Vagina (tissue), 2 donors: ENCODE measurements at places on chromosomes 1 and 21.

DNA sequence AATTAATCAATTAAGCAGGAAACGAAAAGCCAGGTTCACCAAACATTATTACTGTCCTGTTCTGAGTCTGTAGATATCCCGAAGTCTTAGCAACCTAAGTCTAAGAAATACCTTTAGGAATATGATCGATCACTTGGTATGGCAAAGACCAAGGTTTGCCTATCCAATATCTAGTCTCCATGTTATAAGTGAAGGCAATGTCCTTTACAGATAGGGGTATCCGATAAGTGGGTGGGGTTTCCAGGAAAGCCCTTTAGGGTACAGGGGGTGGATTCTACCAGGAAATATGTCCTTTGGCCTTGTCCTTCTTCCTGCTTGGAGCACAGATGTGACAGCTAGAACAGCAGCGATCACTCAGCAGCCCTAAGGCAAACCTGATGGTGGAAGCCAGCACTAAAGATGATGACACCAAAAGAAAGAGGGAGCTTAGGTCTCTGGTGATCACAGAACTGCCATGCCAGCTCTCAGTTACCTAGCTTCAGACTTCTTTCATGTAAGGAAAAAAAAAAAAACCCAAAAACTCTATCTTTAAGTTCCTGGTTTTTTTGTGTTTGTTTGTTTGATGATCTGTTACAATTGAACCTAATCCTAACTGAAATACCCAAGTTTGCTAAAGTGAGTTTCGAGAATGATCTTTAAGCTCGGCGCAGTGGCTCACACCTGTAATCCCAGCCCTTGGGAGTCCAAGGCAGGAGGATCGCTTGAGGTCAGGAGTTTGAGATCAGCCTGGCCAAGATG lies 40.8 kb downstream of the DSTYK start:
- no peak for DNase-seq

- DNase-seq, result no peak
Measured at GRCh38 chr1:222820171-222820712, 5.4 kb downstream of the DISP1 start.

- no peak for DNase-seq
Measured at GRCh38 chr1:40939320-40940059, 40.0 kb upstream of the CTPS1 start.

DNA sequence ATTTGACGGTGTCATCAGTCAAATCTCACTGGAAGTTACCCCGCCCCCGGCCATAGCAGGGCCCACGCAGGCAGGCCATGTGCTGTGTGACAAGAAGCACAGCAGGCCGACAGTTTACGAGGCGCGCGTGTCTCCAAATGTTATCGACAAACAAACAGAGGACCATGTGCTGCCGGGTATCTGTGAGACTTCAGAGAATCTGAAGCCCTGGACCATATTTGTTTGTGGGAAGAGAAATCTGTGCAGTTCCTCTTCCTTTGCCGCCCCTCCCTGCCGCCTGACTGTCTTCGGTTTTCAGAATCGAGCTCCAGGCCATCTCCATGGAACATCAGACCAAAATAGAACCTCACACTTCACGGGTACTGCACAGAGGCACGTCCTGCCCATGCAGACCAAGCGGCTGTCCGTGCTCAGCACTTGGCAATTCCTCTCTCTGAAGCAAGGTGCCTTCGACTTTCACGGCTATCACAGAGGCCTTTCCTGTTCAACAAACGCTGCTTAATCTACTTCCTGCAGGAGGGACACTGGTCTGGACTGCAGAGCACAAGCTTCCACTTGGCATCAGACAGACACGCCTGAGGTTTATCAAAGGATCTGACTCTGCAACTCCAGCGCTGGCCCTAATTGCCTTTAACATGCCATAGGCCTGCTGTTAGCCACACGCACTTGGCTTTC lies 135.7 kb upstream of the KRTAP19-8 start:
- no peak for DNase-seq

GRCh38 chr1:230746617-230747016 lies 571 bp upstream of the CAPN9 start:
- DNase-seq, result no peak

- DNase-seq, result no peak
Measured at GRCh38 chr1:231240531-231240882, 505 bp upstream of the GNPAT start.

DNA sequence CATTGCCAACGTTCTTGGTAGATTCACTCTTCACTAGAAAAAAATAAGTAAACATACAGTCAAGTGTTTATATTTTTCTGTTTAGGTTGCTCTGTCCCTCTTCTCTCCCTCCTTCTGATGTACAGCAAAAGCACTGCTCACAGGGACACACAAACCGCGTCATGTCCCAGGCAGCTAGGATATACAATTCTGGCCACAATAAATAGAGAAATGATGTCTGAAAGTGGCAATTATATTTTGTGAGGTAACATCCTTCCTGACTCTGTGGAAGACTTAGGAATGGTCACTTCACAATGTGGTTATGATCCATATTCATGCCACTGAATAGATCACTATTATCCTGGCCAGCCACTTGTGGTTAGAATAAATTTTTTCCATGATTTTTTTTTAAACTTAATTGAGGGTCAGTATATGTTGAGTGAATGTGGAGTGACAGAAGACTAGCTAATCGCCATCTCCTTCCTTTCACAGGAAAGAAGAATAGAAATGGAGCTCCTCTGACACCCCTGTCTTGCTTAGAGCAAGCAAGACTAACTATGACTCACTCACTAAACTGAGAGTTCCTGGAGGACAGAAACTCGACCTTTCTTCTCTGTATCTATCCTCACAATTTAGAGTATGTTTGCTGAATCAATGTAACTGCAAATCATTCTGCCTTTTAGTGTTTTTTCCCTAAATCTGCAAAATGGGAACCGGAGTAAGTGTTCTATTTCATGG lies 54.0 kb downstream of the ZNHIT6 start:
- no peak for DNase-seq

- no peak for DNase-seq
Measured at GRCh38 chr21:25638660-25639550, at the start of gene JAM2. Gene JAM2 (plus strand): TSS chr21:25639258. CDS start chr21:25639822, 564 bp downstream.

GRCh38 chr1:29514361-29515169 lies 278.2 kb downstream of the PTPRU start:
- peak; percentile 67 for DNase-seq

- no peak for DNase-seq
Measured at GRCh38 chr1:12356004-12356890, 126.4 kb downstream of the VPS13D start.

DNA sequence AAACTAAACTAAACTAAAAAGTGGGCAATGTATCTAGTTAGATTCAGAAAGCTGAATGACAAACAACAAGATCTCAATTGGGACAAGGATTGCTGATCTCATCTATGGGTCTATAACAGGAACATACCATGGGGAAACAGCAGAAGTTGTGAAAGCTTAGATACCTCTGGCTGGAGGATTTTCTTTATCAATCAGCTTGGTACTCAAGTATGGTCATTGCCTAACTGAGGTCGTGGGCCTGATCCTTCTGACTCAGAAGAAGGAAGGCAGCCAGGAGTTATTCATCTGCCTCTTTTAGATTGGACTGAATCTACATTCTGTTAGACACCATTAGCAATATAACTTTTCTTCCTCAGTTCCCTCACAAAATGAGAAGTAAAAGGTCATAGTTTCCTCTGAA lies 39.7 kb downstream of the DNTTIP2 start:
- DNase-seq, result no peak

DNA sequence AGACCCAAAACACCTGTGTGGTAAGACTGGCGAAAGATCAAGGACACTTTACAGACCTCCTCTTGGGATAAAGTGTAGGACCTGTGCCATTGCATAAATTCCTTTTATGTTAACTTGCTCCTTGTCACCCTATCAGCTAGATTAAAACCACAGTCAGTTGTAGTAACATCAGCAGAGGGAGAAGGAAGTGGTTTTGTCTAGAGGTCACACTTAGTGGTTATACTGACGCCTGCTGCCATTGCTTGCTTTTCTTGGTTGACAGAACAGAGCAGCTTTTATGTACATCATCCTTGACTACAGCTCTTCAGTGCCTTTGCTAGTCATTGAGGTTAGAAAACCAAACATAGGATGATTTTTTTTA lies 101.4 kb downstream of the PBX1 start:
- no peak for DNase-seq

GRCh38 chr1:117166076-117166475 lies 44.5 kb upstream of the TRIM45 start:
- no peak for DNase-seq

DNA sequence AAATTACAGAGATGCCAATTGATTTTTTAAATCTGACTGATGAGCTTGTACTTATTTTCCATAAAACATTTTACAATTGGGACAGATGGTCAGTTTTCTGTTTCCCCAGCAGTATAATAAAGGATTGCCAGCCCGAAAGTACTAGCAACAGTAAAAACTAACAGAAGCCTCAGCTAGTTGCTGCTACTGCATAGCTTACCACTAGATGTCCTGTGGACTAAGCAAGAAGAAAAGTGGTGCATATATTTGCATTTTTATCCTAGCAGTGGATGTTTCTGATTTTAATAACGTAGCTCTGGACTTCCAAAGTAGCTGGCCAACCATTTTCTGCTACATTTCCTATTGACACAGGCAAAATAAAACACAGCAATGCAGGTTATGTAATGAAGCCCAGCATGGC lies 241.5 kb downstream of the BARHL2 start:
- no peak for DNase-seq

DNA sequence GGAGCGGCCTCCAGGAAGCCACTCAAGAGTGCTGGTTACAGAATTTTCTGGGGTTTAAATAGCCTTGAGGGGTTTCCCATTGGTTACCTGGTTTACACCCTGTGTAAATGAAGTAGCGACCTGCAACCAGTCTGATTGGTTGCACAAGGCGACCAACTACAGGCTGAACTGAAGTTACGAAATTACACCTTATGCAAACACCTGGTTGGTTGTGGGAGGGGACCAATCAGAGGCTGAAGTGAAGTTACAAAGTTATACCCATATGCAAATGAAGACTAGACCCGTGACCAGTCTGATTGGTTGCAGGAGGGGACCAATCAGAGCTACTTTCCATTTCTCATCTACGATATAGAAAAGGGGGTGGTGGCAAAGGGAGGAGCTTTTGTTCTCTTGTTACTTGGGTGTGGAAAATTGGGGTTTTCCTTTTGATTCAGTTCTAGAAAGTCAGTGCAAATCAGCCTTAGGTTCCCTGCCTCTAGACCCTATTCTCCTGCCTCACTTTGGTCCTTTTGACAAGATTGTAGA lies 22.2 kb upstream of the C1orf174 start:
- DNase-seq, result no peak

GRCh38 chr1:76106719-76107235 lies 32.2 kb downstream of the ST6GALNAC3 start:
- DNase-seq, result no peak

DNA sequence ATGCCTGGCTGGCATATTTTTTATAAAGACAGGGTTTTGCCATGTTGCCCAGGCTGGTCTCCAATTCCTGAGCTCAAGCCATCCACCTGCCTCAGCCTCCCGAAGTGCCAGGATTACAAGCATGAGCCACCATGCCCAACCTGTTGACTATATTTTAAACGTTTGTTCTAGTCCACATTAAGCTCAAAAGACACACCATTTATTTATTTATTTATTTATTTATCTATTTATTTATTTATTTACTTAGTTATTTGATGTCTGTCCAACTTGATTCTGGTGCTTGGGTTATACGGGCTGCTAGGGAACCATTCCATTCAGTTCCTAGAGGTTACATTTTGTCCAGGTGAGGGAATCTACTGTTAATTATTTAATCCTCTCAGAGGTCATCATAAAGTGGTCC lies 98.1 kb upstream of the ADGRL4 start:
- no peak for DNase-seq

DNA sequence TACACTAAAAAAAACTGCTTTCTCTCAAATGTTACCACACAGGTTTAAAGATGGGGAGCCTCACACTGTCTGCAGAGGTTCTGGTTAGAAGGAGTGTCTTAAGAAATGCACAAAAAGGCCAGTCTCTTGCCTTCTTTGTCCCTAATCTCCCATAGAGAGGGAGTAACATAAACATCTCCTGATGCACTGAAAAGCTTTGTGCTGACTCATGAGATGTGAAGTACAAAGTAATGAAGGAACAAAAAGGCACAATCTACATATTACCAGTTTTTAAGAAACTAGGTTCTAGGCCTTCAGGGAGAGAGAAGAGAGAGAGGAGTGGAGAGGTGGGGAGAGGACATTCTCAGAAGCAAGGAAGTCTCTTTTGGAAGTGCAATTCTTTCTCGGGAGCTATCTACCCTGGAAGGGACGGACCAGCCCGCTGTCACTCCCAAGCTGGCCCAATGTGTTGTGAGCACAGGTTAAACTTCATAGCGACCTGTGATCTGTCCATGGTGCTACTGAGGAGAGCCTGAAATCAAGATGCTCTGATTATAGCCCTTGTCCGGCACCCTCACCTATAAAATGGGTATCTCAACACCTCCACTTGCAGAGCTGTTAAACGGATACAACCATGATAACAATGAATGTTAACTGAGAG lies 458.1 kb downstream of the DISC1 start:
- DNase-seq, result no peak

- no peak for DNase-seq
Measured at GRCh38 chr1:219067350-219067712, 106.3 kb upstream of the LYPLAL1 start.

DNA sequence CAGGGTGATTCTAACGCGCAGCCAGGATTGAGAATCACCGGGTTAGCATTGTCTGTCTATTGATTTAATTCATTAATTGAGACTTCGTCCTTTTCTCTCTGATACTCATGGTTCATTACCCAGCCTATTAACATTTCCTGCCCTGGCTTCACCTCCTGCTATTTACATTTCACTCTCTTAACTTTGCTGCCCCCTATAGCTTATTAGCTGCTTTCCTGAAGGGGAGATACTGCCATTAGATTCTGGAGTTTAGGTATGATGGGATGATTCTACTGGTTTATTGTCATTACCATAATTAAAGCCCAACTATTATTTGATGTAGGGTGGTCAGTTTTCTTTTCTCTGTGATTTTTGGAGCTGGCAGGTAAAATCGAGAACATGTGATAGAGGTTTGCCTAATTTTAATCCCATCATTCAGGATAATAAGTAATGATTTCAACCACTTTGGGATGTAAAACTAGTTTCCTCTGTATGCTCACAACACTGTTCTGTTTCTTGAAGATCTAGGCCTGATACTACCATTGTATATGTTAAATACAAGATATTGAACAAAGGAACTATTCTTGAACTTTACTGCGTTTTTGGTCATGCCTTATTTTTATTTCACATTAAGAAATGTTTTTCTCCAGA lies 6.4 kb downstream of the PPP2R5A start:
- no peak for DNase-seq

- DNase-seq, result no peak
Measured at GRCh38 chr1:173421286-173421685, 55.8 kb upstream of the PRDX6 start.

- no peak for DNase-seq
Measured at GRCh38 chr21:34965200-34966174, 83.6 kb downstream of the RUNX1 start.
